Spinal cord (tissue), 10 donors: ENCODE measurements at places on chromosomes 4 and X. TPM values are rescaled to one million over a fixed set of nuclear protein-coding genes. Genes with fewer than 3 reads are reported as not detected.

DNA sequence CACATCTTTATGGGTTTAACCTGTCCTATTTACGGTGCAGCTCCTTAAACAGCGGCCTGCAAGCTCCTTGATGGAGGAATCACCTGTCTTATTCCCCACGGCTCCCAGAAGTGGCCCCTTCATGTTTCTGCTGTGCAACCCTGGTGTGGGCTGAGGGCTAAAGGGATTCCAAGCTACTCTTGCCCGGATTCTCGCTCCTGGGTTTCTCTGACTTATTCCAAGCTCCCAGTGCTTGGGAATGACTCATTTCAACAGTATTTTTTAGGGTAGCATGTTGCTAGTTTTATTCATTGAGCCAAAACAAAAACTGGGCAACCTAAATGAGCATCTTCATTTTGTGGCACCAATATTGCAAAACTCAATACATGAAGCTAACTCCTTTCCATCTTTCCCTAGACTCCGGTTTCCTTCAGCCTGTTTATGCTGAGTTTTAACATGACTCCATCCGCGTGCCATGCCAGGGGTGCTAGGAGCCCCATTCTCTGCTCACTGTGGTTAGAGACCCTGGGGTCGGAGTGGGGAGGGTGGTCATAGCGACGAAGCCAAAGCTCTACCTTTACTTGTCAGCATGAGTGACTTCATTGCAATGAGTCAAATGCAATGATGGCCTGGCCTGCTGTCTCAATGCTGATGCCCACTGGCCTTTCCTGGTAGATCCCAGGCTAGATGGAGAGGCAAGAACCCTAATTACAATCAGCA lies 349.7 kb downstream of the NR3C2 start:
- H3K4me1 ChIP-seq: peaks cover 8% of the 10 kb centered on the region
- H3K27me3 ChIP-seq: no peaks in the 10 kb centered on the region
- DNase-seq: no peak
- peaks cover 6% of the 10 kb centered on the region for H3K36me3 ChIP-seq
- no peak overlapping the region for H3K27ac ChIP-seq
- H3K4me3 ChIP-seq: no peak overlapping the region

- no peak overlapping the region for H3K4me3 ChIP-seq
- H3K27me3 ChIP-seq: peaks cover 6% of the 10 kb centered on the region
- DNase-seq: no peak
- peaks cover 14% of the 10 kb centered on the region for H3K4me1 ChIP-seq
- H3K27ac ChIP-seq: no peak overlapping the region
These were observed 122.6 kb upstream of the CXorf66 start for GRCh38 chrX:140087875-140088274.

DNA sequence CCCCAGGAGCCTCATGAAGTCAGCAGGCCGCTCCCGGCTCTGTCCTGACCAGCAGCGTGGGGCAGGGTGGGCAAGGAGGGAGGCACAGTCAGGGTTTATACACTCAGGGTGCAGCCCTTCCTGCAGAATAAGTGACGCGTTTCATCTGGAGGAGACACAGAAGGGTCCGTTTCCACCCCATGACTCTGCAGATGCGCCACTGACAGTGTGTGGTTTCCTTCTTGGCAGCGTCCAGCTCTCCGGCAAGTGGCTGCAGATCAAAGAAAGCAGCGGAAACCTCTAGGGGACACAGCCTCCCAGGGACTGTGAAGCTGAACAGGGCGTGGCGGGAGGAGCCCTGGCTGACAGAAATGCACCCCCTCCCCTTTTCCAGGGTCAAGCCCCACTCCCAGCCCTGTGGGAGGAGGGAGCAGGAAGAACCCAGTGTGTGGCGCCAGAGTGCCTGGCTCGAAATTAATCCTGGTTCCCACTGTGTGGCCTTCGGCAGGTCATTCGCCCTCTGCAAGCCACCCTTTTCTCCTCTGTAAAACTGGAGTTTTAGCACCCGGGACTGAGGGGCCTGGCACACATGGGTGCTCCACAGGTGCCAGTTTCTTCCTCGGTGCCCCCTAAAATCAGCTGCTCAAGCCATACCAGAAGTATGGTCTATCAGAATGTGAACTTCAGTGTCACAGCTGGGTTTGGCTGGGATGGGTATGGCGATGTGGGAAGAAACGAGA lies 17.3 kb upstream of the TBC1D14 start:
- peaks cover 30% of the 10 kb centered on the region for H3K4me1 ChIP-seq
- H3K27me3 ChIP-seq: no peaks in the 10 kb centered on the region
- H3K27ac ChIP-seq: peak overlapping the region; percentile 58
- no peak for DNase-seq
- H3K36me3 ChIP-seq: peaks cover 6% of the 10 kb centered on the region

Gene IL1RAPL2
- total RNA-seq: 3.0 TPM

Gene SMIM43
- 0.11 TPM for total RNA-seq
